Right renal pelvis (tissue), 4 donors: ENCODE measurements at places on chromosomes 13 and 19. TPM values are rescaled to one million over a fixed set of nuclear protein-coding genes. Genes with fewer than 3 reads are reported as not detected.

Gene SLITRK5
- 1.7 TPM for polyA plus RNA-seq

Gene LGALS14
- not detected for polyA plus RNA-seq

Gene NMRK2
- 0.59 TPM for polyA plus RNA-seq

Gene ADPRHL1
- polyA plus RNA-seq = 2.6 TPM

Gene KCNJ14
- 0.68 TPM for polyA plus RNA-seq

Gene GGN
- polyA plus RNA-seq = 1.0 TPM

Gene SMIM17
- 1.6 TPM for polyA plus RNA-seq

Gene WDR88
- 0.83 TPM for polyA plus RNA-seq

Gene CEACAM20
- not detected for polyA plus RNA-seq

Gene CLDND2
- polyA plus RNA-seq = 1.3 TPM
